C1 segment of cervical spinal cord (tissue), 14 donors: ENCODE measurements at places on chromosomes 1 and 21.
A peak's percentile ranks its signal among the peaks of the same experiment; 100 is the strongest.

DNA sequence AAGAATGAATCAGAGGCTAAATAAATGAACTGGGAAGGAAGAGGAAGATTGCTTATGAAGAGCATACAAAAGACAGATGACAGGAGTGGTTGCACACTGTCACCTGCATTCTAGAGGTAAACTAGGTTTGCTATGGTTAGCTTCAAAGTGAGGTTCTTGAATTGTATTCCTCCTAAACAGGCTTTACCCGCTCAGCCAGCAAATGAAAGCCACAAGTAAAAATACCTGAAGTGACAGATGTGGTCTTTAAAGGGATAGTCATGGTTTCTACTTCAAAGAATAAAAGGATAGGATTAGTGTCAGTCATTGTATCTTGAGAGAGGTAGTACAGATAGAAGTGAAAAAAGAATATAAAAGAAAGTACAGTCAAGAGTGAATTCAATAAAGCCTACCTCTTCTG is 32.4 kb upstream of the PRDX6 start:
- DNase-seq = no peak

DNA sequence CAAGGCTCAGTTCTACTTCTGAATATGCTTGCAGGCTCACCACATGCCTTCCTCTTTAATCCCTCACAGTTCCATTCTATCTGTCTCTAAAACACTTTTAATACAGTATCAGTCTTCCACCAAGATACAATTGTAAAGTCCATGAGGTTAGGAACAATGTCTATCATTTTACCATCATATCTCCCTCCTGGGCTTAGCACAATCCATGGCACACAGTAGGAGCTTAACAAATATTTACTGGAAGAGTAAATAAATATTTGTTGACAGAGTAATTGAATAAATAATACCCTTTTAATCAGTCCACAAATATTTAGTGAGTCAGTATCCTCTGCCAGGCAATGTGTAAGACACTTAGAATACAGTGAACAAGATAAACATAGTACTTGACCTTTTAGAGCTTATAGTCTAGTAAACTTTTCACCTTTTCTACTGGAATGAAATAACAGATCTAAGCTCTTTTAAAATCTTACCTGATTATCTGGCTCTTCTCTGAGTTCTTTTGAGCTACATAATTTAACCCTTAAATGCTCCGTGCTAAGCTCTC is 12.7 kb upstream of the GADD45A start:
- DNase-seq = no peak

GRCh38 chr1:224329484-224329841 is 509 bp downstream of the NVL start:
- no peak for DNase-seq

- DNase-seq = no peak
Measured at GRCh38 chr1:247360991-247361731, 29.5 kb upstream of the ZNF496 start.

DNA sequence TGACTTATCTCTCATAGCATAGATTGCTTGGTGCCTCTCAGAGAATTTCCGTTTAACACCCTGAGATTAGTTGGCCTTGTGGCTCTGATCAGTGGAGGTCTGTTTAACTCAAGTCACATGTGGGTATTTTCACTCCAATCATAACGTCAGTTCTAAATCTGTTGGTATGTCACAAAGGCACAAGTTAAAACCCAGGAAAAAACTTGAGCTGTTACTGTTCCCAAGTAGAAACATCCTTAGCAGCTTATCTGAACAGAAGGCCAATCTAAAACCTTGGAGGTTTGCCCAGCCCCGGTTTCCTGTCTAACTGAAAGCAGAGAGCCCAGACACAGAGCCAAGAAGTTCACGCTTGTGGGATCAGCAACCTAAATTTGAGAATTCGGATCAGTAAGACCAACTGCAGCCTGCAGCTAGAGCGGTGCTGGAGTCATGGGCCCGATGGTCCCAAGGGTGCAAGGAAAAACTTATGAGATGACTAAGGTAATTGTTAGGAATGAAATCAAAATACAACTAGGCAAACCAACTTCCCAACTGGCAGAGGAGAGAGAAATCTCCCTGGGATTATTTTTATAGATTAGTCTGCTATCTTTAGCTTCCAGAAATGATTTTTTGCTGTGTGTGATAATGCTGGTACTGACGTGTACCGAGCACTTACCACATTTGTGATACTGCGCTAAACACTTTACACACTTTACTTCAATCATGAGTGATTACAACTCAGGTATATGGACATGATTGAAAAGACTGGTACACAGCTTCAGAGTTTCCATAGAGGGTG is 90.2 kb upstream of the C1orf21 start:
- DNase-seq = peak; percentile 96

DNA sequence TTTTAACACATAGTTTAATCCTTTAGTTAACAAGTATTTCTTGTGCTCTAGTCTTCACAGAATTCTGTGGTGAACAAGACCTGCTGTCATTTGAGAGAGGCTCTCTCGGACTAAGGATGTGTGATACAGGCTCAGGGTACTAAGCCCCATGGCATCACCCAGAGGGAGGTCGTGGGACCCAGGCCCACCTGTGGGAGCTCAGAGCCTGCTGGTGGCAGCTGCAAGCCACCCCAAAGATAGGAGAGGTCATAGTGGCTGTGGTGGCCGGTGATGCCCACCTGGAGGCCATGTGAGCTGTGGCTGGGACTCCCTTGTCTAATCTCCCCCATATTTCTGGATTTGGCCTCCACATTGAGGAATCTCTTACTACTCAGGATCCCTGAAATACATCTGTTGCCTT is 22.0 kb downstream of the NENF start:
- DNase-seq = no peak

DNA sequence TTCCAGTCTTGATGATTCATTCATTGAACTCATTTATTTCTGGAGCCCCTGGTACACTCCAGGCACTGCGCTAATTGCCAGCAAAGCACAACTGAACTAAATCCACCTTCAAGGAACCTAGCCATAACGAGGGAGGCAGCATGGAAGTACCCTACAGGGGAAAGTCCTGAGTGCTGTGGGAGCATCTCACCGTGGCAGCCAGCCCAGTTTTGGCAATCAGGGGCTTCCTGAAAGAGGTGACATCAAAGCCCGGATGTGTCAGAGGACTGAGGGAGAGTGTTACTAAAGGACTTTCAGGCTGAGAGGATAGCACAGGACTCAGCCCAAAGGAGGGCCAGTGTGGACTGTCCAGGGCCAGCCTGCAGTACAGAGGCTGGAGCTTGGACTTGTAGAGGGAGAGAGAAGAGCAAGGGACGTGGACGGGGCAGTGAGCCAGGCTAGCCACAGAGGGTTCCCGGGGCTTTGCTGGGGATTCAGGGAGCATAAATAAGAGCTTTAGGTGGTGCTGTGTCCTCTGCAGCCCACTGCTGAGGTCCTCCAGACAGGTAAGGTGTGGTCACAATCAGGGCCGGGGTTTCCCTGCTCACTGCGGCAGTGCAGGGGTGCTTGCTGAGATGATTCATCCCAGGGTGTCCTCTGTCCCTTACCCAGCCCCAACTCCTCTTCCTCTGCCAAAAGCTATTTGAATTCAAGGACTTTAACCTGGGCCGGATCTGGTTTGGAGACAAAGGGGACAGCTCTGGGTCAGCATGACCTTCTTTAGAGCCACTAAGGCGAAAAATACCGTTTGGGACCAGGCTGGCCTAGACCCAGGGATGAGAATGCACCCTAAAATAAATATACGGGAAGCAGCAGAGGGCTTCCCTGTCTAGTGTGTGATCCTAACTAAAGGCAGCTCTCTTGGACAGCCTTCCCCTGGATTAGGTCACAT is 128.3 kb downstream of the EDEM3 start:
- DNase-seq = no peak

DNA sequence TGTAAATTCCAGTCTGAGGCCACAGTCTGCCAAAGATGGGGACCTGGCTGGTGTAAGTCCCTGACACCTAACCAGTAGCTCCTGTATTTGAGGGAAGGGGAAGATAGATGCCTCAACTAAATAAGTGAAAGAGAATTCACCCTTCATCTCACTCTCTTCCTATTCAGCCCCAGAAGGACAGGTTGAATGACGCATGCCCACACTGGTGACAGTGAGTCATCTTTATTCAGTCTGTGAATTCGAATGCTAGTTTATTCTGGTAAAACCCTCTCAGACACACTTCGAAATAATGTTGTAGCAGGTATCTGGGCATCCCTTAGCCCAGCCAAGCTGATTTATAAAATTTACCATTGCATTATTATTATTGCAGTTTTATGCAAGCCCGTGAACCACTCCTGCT is 617.0 kb upstream of the PRMT6 start:
- no peak for DNase-seq

- DNase-seq = no peak
Measured at GRCh38 chr1:109148987-109149561, 35.2 kb downstream of the ELAPOR1 start.

GRCh38 chr21:33325222-33326067 is 675 bp downstream of the IFNAR1 start:
- DNase-seq = no peak

DNA sequence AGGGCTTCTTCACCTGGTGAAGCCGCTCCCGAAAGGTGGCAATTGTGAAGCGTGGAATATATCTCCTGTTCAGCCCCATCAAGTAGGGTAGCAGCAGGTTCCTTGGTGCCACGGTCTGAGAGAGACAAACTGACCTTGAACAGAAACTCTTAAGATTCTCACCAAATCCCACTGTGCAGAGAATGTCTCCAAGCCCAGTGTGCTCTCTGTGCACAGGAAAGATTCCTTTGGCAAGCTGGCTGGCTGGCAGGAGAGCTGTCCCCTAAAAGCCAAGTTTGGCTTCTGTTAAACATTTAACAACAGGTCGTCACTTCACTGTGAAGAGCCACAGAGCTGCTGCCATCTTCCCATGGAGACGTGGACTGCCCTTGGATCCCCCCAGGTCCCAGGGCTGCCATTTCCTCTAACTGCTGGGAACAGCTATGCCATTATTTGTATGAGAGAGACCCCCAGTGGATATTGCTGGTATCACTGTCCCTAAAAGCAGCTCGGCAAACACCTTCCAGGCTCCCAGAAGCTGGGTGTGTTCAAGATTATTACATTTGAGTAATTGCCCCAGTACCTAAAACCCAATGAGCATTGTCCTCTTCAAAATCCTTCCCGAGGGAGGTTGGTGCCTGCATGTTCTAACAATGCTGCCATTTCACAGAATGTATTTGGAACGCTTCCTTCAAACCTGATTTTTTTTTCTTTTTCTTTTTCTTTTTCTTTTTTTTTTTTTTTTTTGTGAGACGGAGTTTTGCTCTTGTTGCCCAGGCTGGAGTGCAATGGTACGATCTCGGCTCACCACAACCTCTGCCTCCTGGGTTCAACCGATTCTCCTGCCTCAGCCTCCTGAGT is 71.8 kb downstream of the CD58 start:
- DNase-seq = peak; percentile 55

GRCh38 chr1:228416217-228416933 is at the start of gene TRIM17:
TSS of gene TRIM17 (minus strand) at chr1:228416861. CDS start at chr1:228415072, 1,789 bp downstream.
- peak; percentile 23 for DNase-seq

GRCh38 chr1:87318056-87318650 is 10.5 kb upstream of the LMO4 start:
- DNase-seq = no peak

DNA sequence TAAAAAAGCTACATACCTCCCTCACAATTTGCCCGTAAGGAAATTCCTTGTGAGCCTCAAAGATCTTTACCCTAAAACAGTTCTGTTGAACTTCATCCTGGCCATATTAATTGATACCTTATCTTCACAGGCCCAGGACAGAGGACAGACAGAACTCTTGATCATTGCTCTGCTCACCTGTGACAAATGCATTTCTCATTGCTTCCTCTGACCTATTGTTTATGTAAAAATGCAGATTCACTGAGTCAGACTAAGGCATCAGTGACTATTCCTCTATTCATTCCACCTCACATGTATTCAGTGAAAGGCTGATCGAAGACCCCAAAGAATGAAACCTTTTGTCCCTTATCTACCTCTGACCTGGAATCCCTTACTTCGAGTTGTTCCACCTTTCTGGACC is 61.0 kb downstream of the BACH1 start:
- DNase-seq = no peak

DNA sequence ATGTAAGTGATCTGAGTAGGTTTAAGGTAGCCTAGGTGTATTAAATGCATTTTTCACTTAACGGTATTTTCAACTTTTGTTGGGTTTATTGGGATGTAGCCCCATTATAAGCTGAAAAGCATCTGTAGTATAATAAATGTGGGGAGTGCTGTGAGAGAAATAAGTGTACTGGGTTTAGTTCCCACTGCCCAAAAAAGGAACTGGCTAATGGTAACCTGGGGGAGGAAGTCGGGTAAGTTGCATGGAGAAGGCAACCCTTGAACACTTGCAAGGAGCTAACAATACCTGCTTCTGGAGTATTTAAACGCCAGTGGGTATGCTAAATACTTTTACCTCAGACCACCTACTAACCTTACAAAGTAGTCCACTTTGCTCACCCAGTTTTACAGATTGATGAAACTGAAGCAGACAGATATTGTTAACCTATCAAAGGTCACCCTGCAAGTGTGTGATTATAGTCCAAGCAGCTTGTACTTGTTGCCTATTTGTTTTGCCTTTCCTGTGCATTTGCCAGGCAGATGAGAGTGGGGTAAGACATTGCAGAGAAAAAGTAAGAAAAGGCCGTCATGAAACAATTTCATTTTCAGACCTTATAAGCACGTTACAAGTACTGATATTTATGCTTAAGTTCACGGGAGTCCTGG is 7.6 kb upstream of the SHISA4 start:
- DNase-seq = no peak

- DNase-seq = no peak
Measured at GRCh38 chr1:181714428-181714827, 231.1 kb downstream of the CACNA1E start.

GRCh38 chr1:37410815-37411214 is 63.6 kb upstream of the ZC3H12A start:
- no peak for DNase-seq

DNA sequence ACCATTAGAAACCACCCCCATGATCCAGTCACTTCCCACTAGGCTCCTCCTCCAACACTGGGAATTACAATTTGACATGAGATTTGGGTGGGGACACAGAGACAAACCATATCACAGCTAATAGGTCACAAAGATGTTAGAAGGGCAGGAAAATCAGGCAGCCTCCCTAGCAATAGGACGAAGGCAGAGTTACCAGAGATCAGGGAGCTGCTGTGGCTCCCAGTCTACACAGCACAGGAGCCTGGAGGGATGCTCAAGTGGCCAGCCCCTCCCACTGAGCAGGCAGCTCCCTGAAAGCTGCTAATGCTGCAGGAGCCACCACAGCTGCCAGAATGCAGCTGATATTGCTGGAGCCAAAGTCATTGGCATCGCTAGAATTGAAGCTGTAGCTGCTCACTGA is 51.0 kb downstream of the CR1L start:
- no peak for DNase-seq

- no peak for DNase-seq
Measured at GRCh38 chr1:224149709-224150108, 33.3 kb upstream of the DEGS1 start.

- no peak for DNase-seq
Measured at GRCh38 chr1:239587574-239588369, 201.4 kb downstream of the CHRM3 start.

- no peak for DNase-seq
Measured at GRCh38 chr1:2380816-2381591, 10.3 kb downstream of the MORN1 start.
